ENCODE measurements at places on chromosomes 5 and 9.

GRCh38 chr9:124559871-124560270 is 52.7 kb upstream of the NR5A1 start:
- no peak for DNase-seq

GRCh38 chr9:127388856-127389238 is 8.1 kb upstream of the SLC2A8 start:
- no peak for DNase-seq

GRCh38 chr9:128286440-128286839 is 10.4 kb downstream of the SWI5 start:
- no peak for DNase-seq

DNA sequence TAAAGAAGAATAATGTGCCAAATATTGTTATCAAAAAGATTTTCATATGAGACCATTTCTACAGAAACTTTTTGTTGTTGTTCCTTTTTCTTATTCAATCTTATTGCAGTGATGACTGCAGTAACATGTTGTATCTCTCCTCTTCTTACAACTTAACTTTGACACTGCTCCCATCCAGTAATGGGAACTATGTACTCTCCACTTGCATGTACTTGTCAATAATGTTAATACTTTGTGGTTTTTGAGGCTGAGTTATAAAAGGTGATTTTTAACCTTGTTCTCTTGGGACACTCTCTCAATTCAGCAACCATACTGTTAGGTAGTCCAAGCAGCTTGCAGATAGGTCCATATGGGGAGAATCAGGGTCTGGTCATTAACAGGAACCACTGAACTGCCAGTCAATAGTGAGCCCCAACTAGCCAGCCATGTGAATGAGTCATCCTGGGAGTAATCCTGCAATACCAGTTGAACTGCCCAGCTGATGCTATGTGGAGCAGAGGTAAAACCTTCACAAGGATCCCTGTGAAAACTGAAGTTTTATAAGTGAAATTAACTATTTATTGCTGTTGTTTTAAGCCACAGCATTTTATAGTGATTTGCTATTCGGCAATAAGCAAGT is 199.6 kb upstream of the DAB2 start:
- no peak for DNase-seq

- DNase-seq = no peak
Measured at GRCh38 chr5:66849803-66850202, 253.6 kb downstream of the MAST4 start.

- DNase-seq = no peak
Measured at GRCh38 chr9:105355781-105356180, 92.1 kb upstream of the FSD1L start.

DNA sequence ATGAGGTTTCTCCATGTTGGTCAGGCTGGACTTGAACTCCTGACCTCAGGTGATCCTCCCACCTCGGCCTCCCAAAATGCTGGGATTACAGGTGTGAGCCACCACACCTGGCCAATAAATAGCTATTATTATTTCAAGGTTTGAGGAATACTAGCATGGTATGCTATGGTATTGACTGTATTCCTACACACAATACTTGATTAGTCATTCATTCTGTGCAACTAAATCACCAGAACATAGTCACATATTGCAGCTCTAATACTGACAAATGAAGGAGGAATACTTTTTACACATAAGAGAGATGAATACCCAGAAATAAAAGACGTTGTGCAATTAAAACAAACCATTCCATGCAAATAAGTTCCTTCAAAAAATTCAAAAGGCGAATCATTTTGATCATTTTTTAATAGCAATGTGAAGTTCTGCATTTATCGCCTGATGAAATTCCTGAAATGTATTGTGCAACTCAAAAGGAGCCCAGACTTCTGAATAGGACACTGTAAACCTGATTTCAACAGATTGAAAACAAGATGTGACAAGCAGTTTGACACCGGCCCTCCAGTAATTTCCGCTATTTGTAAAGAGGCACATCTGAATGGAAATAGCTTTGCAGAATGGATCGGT is 687.4 kb upstream of the SEMA6A start:
- DNase-seq = no peak

GRCh38 chr9:36575411-36575882 is 2.8 kb downstream of the MELK start:
- no peak for DNase-seq

- no peak for DNase-seq
Measured at GRCh38 chr9:68947842-68948569, 65.9 kb downstream of the PRKACG start.

- DNase-seq = no peak
Measured at GRCh38 chr5:93327605-93328004, 253.4 kb downstream of the NR2F1-AS1 start.

DNA sequence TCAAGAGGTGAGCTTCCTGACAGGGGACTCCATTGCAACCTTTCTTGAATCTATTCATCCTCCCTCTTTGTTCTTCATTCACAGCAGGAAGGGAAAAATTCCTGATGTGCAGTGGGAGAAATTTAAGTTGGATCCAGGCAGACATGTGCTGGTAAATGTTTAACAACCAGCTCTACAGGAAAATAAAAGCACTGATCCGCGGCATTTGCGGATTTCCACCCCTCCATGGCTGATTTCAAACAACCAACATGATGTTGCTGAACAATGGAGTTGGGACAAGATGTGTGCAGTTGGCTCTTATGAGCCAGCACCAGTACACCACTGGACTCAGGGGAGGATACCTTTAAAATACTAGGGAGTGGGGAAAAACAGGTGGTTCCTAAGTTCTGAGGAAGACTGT is 47.0 kb downstream of the SPRY4 start:
- no peak for DNase-seq

DNA sequence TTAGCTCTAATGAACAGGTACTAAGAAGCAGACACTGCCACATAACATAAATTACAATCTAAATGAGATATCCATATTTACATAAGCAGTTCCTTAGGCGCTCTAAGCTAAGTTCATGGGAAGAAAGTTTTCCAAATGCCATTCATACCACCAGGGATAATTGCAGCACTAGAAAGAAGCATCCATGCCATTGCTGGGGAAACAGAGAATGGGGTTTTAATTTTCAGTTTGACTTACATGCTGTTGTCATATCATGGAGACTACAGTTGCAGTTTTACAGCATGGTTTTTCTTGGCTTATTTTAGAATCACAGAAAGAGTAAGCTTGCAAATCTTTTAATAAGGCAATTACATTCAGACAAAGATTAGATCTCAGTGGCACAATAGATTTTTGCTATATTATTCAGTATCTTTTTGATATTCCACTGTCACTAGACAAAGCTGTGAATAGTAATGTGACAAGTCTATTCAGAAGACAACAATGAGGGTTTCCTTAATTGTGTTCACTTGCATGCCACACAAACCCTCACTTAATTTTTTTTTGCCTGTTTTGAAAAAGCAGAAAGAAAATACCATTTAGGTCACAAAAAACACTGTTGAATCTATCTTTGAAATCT is 108.4 kb upstream of the ELAVL2 start:
- DNase-seq = no peak
